Activated CD8-positive, alpha-beta memory T cell treated with anti-CD3 and anti-CD28 coated beads, Interleukin-2, amount 10 ng/mL, durations not matched to agents 7 days and 5 days (primary cell): ENCODE measurements at places on chromosomes 11 and 22. TPM values are rescaled to one million over a fixed set of nuclear protein-coding genes. Genes with fewer than 3 reads are reported as not detected.

The MUC2 gene
- not detected for total RNA-seq

The OR2AG2 gene
- total RNA-seq, result not detected

The DEUP1 gene
- total RNA-seq, result not detected

The APOA5 gene
- total RNA-seq, result not detected

The BIRC3 gene
- 231 TPM for total RNA-seq

- no peak overlapping the region for H3K27ac ChIP-seq
- DNase-seq, result peak; percentile 71
- peaks cover 7% of the 10 kb centered on the region for H3K4me1 ChIP-seq
- no peaks in the 10 kb centered on the region for H3K36me3 ChIP-seq
- peaks cover 22% of the 10 kb centered on the region for H3K27me3 ChIP-seq
- no peak overlapping the region for H3K4me3 ChIP-seq
These were observed 42.0 kb downstream of the FAM83F start for GRCh38 chr22:40036591-40037225.

- H3K4me1 ChIP-seq, result no peaks in the 10 kb centered on the region
- DNase-seq, result no peak
- H3K4me3 ChIP-seq, result no peak overlapping the region
- H3K27me3 ChIP-seq, result no peaks in the 10 kb centered on the region
These were observed 10.8 kb downstream of the BRSK2 start for GRCh38 chr11:1400317-1401170.

DNA sequence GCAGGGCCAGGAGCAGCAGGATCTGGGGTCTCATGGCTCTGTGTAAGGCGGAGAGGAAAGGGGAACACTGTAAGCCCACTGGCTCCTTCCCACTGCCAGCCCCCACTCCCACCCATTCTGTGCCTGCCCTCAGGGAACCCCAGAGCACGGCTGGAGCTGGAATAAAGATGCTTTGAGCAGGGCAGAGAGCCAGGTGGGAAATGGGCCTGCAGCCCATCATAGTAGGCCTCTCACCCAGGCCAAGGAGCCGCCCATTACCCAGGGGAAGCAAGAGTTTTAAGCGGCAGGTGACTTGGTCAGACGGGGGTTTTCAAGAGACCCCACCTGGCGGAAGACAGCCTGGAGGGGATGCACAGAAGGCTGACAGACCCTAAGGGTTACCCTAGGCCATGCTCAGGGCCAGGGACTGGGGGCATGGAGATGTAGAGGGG, 4.6 kb downstream of the LRRC32 start:
- DNase-seq, result no peak
- H3K36me3 ChIP-seq, result no peaks in the 10 kb centered on the region
- peaks cover 26% of the 10 kb centered on the region for H3K27me3 ChIP-seq
- H3K27ac ChIP-seq, result no peak overlapping the region
- no peak overlapping the region for H3K4me3 ChIP-seq

DNA sequence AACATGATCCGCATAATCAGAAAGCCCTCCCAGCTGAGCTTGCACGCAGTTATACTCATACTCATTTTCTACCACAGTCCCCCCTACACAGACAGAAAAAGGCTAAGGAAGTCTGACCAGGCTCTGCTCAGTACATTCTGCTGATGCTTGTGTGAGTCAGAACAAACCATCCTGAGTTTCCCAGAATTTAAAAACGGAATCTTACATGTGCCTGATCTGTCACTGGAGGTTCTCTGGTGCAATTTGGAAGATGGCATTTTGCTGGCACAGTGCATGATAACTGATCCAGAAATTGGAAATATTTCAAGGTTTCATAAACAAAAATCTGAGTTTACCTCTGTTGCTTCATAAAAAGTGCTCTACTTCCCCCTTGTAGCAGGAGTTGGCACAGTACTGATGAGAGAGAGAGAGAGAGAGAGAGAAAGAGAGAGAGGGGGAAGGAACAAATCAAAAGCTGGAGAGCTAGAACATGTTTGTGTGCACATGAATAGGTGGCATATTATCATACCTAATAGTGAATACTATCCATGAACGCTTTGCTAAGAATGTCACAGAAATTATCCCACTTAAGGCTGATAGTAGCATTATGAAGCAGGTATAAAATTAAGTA, 1085.3 kb downstream of the DLG2 start:
- no peaks in the 10 kb centered on the region for H3K4me1 ChIP-seq
- no peak for DNase-seq
- no peak overlapping the region for H3K27ac ChIP-seq
- no peaks in the 10 kb centered on the region for H3K36me3 ChIP-seq
- H3K27me3 ChIP-seq, result no peaks in the 10 kb centered on the region

- no peak for DNase-seq
- peaks cover 32% of the 10 kb centered on the region for H3K4me1 ChIP-seq
- H3K27ac ChIP-seq, result peak overlapping the region; percentile 68
- no peak overlapping the region for H3K4me3 ChIP-seq
- H3K36me3 ChIP-seq, result no peaks in the 10 kb centered on the region
These were observed 18.5 kb upstream of the B4GALNT4 start for GRCh38 chr11:350723-351255.
